NCI-H2029 (cell line): ENCODE measurements at places on chromosomes 12 and 14.

DNA sequence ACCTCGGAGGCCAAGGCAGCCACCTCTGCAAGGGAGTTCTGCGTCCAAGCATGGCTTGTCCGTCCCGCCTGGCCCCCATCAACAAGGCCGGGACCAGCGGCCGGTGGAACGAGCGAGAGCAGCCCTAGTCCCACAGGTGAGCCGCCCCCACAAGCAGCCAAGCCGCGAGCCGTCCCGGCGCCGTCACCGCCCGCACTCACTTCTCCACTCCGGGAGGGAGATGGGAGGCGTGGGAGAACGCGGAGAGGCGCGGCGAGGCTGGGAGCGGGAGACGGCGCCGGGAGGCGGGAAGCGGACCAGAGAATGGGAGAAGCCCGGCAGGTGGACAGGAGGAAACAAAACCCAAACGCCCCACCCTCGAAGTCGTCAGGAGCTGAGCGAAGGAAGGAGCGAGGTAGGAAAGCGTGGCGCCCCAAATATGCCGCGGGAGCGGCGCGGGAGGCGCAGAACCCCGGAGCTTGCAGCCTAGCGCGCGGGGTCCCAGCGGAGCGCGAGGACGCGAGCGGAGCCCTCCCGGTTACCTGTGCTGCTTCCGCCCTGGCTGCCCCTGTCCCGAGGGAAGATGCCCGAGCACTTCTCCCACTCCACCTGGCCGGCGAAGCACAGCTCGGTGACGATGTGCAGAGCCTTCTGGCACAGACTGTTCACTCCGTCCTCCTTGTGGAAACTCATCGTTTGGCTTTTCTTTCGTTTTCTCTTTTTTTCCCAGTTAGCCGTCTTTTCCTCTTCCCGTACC lies 600 bp downstream of the SYT10 start:
- DNase-seq = peak; percentile 43

- no peak for DNase-seq
These were observed 272.3 kb upstream of the AMIGO2 start for GRCh38 chr12:47352067-47352466.

DNA sequence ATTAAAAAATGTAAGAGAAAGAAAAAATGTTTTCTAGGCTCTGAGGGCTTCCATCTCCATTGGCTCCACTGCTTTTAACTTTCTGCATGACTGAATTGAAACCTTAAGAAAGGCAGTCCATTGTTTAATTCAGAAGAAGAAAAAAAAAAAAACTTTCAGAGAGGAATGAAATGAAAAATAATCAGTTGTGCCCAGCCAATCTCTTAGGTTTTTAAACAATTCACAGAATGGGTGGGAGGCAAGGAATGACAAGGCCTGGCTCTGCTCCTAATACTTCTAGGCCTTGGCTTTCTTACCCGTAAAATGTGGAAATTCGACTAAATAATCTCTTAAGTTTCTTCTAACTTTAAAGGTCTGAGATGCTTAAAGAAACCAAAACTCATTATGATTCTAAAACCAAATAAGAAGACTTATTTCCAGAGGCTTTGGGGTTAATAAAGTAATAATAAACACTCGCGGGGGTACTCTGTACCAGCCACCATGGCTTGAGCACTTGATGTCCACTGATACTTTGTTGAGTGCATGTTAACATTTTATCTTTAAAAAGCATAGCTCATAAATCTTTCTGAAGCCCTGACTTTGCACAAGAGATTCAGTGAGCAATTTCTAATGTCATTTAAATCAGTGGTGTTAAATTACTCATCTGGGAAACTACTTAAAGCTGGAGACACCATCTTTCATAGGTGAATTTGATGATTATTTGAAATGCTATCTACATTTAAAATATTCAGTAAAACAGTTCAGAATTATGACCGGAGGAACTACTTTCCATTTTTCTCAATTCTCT lies 49.6 kb downstream of the STON2 start:
- DNase-seq = no peak

DNA sequence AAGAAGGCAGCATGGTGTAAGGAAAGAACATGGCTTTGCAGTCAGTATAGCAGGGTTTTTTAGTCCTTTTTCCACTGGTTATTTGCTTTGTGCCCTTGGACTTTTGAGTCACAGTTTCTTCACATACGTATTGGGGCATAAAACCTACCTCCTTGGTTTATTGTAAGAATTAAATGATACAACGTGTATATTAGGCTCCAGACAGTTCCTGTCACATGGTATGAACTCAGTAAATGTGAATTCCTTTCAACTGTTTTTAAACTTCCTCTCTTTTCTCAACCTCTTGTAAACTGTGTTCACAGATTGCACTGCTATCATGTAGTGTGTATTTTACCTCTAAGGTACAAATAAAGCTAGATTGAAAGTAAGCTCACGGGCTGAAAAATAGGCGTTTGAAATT lies 29.5 kb downstream of the MSRB3 start:
- no peak for DNase-seq

DNA sequence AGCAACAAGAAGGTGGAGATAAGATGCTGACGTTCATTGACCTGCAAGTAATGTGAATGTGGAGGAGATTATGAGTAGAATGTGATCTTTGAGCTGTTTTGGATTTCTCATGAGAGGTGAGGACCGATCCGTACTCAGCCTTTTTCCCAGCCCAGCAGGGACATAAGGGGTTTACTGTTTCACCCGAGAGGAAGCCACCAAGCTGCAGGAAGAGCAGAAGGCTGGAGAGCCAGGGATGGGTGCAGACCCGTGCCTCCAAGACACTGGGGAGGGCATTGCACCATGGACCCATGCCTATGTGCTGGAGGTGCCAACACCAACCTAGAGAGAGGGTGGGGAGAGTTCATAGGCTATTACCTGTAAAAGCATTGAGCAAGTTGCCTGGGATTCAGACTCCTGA lies 206.0 kb upstream of the DIO3 start:
- DNase-seq = no peak

- DNase-seq = no peak
These were observed 89.0 kb downstream of the SCARB1 start for GRCh38 chr12:124774462-124775167.

DNA sequence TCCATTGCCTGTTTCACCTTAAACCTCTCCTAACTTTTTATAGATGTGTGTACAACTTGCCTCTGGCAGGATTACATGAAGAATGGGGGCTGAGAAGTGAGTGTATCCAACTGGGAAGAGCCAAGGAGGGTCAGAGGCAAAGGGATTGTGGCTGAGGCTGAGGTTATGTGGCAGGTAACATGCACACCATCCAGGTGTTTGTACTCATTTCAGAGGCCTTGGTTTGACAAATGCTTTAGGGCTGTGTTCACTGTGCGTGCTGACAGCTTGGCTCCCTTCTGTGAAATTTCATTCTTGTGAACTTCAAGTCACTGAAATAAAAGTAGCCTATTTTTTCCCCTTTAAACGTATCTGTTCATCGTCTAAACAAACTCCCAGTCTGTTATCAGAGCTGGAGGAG lies 47.7 kb downstream of the ANO6 start:
- no peak for DNase-seq

GRCh38 chr12:54356951-54357356 lies 7.3 kb downstream of the GPR84 start:
- no peak for DNase-seq

GRCh38 chr14:105568859-105569766 lies 42.7 kb downstream of the TMEM121 start:
- DNase-seq = no peak

GRCh38 chr12:56157201-56158028 lies 744 bp upstream of the MYL6 start:
- peak; percentile 78 for DNase-seq

DNA sequence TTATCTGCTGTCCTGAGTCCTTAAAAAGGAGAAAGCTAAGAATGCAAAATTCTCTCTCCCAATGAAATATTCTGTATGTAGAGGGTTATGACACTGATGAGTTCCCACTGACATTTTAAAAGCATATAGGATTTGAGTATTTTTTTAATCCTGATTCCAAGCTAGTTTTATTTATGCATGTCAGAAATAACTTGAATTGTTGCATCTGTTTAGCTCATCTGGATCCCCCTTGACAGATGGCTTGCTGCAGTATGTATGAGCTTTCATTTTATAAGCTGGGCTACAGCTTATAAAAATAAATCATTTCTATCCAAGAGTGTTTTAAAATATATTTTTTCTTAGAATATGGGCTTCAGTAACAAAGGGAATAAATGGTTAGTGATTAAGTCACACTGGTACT lies 495.3 kb downstream of the NELL2 start:
- DNase-seq = no peak

DNA sequence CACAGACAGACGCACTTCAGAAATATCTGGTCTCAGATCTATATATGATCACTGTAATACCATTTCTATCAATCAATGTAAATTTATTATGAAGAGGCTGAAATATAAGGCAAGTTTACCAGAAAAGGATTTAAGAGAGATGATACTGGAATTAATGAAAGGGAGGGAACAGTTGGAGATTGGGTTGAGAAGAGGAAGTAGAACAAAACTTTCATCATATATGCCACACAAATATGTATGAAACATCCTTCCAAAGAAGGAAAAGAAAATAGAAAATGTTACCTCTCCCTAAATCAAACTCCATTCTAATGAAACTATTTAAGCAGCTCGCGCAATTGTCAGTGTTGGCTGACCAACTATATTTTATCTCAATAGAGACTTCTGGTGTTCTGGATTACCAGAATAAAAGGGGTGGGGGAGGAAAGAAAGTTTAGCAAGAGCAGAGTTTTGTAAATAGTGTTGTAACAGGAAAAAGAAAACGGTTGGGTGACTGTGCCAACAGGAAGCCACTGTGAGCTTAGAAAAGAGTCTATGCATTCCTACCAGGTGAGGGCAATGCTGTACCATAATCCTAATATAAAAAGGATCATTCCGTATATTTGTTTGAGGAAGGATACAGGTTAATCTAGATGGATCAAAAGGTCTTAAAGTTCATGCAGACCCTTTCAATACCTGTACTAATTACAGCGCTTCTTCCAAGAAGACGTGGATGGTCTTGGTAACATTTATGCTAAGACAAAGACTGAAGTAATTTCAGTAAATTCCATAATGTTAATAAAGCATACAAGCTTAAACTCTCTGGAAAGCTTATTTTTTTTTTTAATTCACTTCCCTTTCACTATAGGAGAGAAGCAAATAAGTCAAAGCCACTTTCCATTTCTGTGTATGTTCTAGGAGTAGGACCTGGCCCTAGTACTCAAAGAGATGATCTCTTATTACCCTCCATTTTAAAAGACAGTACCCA lies 14.5 kb upstream of the LLPH start:
- peak; percentile 39 for DNase-seq

DNA sequence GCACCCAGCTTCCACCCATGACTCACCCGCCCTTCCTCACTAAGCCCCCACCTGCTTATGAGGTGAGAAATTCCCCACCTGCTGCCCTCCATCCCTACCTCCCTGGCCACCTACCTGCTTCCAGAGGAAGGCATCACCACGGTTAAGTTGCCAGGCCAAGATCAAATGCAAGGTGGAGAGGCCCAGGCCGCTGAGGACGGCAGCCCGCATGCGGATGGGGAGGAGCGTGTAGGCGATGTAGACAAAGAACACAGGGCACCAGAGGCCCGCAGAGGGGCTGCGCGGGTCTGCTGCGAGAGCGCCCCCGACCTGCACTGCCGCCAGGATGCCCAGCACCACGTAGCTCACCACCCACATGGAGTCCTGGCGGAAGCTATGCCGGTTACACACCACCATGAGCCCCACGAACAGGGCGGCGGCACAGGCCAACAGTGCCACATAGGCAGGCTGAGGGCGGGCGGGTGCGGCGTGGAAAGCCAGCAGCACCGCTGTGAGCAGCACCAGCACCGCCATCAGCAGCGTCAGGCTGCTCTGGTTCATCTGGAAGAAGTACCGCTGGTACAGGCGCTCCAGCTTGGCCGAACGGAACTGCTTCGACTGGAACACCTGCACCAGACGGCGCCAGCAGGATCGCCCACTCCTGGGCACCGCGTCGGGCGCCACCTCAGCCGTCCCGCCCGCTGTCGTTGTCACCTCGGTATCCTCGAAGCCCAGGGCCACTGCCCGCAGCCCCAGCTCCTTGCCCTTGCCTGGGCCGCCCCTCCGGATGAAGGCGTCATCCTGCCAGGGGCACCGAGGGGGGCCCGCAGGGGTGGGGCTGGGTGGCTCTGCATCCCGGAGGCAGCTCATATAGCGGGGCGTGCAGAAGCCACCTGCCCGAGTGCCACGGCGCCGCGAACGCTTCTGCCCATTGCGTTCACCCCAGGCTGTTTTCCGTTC lies 6.2 kb downstream of the ADCY6 start:
- DNase-seq = no peak

DNA sequence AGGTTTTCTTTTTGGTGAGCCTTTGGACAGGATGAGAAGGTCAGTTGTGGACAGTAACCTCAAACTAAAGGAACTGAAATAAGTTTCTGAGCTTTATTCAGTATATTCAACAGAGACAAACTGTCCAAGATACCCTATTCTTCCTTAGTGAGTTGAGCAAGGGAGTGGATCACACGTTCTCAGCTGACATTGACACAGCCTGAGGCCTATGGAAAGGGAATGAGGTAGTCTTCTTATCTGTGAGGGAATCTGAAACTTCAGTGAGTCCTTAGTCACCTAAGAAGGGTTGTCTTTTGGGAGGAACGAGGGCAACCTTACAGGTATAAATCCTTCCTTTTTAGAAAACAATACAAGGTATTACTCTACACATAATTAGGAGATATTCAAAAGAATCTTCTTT lies 5.0 kb upstream of the NUBPL start:
- no peak for DNase-seq

DNA sequence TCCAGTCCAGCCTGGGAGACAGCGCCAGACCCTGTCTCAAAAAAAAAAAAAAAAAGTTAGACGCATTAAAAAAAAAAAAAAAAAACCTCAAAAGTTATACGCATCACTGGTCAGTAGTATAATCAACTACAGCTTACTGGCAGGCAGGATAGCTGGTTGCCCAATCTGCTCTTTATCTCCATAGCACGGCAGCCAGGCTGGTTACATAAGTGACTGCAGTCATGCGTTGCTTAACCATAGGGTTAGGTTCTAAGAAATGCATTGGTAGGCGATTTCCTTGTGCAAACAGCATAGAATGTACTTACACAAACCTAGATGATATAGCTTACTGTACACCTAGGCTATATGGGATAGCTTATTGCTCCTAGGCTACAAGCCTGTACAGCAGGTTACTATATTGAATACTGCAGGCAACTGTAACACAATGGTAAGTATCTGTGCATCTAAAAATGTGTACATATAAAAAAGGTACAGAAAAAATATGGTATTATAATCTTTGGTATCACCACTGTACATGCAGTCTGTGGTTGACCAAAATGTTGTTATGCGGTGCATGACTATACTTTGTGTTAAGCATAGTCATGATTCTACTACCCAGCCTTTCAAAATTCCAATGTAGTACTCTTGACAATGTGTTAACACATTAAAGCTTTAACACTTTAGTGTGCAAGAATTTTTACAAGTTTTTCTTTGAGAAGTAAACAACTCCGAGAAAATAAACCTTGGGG lies 8.1 kb downstream of the L2HGDH start:
- DNase-seq = no peak

DNA sequence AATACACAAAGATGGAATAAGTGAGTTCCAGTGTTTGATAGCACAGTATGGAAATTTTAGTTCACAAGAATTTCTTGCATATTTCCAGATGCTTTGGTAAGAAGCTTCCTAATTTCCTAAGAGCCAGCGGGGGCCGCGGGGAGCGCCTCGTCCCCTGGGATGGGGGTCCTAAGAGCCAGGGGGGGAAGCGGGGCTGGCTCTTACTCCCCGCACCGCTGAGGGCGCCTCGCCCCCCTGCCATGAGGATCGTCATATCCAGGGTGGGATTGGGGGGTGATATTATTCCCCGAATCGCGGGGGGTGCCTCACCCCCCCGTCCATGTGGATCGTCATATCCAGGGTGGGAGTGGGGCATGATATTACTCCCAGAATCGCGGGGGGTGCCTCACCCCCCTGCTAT lies 100.5 kb upstream of the GNG2 start:
- no peak for DNase-seq

- peak; percentile 40 for DNase-seq
These were observed 309.6 kb downstream of the TMTC2 start for GRCh38 chr12:82996168-82996812.
